ENCODE measurements at places on chromosomes 12 and 14.
A peak's percentile ranks its signal among the peaks of the same experiment; 100 is the strongest.

- DNase-seq: no peak
These were observed 44.0 kb downstream of the KCNK13 start for GRCh38 chr14:90105756-90106155.

GRCh38 chr14:61609884-61610283 lies 85.4 kb upstream of the HIF1A start:
- no peak for DNase-seq

DNA sequence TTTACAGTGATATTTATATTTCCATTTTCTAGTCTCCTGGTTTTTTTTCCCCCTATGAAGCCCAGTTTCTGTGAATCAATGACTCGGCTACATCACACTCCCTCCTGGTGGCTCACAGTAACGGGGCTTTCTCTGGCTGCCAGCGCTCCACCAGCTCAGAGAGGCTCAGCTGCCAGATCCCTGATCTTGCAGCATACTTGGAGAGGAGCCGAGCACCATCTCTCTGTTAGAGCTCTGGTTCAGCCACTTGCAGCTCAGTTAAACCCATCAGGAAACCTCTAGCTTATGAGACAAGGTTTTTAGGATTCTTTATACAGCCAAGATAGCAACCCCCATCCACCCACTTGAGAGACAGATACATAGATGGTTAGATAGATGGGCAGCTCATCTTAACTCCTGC lies 74.6 kb downstream of the CIT start:
- DNase-seq: peak; percentile 53

GRCh38 chr12:113151655-113152054 lies 2.1 kb downstream of the CFAP73 start:
- DNase-seq: no peak

- no peak for DNase-seq
These were observed 59.2 kb downstream of the ZNF641 start for GRCh38 chr12:48291511-48291910.

GRCh38 chr12:47449797-47450196 lies 256.0 kb downstream of the RPAP3 start:
- no peak for DNase-seq

GRCh38 chr12:102966200-102966863 lies 8.9 kb downstream of the ASCL1 start:
- no peak for DNase-seq

GRCh38 chr12:24044941-24045703 lies 95.7 kb upstream of the SOX5 start:
- no peak for DNase-seq

DNA sequence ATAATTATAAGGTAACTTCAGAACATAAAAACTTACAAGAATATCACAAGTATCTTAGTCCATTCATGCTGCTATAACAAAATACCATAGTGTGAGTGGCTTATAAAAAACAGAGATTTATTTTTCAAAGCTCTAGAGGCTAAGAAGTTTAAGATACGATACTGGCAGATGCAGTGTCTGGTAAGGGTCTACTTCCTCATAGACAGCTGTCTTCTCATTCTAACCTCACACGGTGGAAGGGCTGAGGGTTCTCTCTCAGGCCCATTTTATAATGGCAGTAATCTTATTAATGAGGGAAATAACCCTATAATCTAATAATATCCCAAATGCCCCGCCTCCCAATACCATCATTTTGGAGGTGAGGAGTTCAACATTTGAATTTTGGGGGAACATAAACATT lies 23.7 kb upstream of the OSBPL8 start:
- no peak for DNase-seq

DNA sequence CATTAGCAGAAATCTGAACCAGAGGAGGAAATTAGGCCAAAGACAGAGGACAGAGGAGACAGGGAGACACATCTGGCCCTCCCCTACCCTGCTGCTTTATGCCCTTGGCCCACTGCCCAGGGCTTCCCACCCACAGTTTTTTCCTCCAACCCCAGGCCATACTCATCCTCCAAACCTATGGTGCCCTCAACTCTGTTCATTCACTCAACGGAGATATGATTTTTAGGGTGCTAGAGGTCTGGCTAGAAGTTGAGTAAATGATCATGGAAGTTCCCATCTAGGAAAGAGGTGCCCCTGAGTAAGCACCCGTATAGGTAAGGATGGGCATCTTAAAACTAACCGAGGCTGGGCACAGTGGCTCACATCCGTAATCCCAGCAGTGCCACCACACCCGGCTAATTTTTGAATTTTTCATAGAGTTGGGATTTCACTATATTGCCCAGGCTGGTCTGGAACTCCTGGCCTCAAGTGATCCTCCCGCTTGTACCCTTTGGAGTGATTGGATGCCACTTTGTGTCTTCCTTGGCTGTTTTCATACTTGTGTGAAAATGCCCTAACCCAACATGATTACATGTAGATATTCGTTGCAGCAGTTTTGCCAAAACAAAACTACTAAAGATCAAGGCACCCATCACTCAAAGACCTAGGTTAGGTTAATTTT lies 4.4 kb downstream of the KRT18 start:
- no peak for DNase-seq

DNA sequence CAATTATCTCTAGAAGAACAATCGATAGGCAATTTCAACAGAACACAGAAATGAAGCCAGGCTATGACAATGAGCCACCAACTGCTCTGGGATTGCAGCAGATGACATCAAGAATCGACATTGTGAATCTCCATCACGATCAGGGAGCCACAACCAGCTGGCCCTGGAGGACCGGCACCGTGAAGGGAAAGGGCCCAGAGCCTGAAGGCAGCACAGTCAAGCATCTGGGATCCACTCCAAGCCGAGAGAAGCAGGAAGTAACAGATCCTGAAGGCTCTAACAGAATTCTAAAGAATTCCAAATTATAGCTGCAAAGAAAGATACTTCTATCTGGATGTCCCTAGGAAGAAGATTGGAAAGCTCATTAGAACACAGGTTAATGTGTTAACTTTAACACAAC lies 61.0 kb downstream of the LRRC74A start:
- DNase-seq: no peak

DNA sequence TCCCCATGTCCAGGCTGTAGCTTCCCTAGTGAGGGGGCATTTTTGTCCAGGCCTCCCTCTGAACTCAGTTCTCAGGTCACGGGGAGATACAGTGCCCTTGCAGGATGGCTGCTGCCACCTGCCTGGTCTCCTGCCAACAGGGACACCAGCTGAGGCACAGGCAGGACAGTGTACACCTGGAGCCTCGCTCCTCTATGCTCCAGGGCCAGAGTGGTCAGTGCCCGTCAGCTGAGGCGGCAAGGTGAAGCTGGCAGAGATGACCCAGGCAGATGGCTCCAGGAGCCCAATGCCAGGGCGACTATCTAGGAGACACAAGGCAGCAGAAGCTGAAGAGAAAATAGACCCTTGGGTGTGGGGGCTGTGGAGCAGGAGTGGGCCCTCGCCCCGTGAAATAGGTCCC lies 12.6 kb downstream of the TUBA1C start:
- no peak for DNase-seq

GRCh38 chr14:105439710-105440553 lies 20.3 kb downstream of the MTA1 start:
- DNase-seq: no peak

- no peak for DNase-seq
These were observed 64.5 kb downstream of the CRADD start for GRCh38 chr12:93741659-93742109.

DNA sequence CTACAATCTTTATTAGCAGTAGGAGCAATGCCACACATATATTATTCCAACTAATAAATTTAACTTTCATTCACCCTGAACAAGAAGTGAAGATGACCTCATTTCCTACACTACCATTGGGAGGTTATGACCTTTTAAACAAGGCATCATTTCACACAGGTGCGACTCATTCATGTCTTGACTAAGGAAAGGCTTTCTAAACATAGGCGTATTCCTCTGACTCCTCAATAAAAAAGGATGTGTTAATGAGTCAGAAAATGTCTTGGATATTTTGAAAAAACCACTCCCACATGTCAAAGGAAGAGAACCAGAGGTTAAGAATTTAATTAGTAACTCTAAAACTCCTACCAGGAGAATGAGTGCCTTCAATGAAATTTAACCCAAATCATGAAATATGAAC lies 115.2 kb downstream of the PRICKLE1 start:
- no peak for DNase-seq

GRCh38 chr14:104107101-104107581 lies 21.6 kb downstream of the ASPG start:
- DNase-seq: no peak

- DNase-seq: no peak
These were observed 6.2 kb downstream of the GPR19 start for GRCh38 chr12:12689647-12690300.

DNA sequence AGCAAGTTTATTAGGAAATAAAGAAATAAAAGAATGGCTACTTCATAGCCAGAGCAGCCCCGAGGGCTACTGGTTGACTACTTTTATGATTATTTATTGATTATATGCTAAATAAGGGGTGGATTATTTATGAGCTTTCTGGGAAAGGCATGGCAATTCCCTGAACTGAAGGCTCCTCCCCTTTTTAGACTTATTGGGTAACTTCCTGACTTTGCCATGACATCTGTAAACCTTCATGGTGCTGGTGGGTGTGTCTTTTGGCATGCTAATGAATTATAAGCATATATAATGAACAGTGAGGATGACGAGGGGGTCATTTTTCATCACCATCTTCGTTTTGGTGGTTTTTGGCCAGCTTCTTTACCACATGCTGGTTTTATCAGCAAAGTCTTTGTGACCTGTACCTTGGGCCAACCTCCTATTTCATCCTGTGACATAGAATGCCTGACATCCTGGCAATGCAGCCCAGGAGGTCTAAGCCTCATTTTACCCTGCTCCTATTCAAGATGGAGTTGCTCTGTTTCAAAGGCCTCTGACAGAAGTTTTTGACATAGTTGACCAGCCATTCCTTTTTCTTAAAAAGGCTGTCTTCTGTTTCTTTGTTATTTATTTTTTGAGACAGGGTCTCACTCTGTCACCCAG lies 11.1 kb upstream of the PTGES3 start:
- no peak for DNase-seq

DNA sequence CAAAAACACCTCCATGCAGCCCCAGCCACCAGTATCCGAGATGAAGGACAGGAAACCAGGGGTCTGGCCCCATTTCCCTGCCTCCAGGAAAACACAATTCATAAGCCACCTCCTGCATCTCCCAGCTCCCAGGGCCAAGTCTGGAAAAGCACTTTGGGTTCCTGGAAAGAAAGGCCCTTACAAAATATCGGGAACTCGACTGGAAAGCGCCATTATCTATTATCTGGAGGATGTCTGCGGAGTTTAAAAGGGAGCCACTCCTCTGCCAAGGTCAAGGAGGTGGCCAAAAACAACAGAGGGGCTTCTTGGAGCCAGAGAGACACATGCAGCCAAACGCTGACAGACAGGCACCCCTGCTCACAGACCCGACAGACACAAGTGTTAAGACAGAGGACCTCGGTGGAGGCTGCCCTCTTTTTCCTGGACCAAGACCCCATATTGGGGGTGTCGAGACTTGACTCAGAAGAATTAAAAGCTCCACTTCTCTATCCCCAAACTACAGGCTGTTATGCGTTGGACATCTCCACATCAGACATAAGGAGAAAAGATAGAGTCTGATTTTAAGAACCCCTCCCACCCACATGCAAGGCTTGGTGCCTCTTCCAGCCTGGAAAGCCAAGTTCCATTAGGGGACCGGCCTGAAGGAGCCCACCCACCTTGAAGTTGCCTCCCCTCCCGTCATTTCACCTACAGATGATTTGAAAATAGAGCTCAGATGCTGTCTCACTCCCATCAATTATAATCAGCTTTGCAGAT lies 9.6 kb downstream of the ACTN1 start:
- DNase-seq: no peak

- DNase-seq: no peak
These were observed 8.1 kb upstream of the RNF34 start for GRCh38 chr12:121391619-121392324.

DNA sequence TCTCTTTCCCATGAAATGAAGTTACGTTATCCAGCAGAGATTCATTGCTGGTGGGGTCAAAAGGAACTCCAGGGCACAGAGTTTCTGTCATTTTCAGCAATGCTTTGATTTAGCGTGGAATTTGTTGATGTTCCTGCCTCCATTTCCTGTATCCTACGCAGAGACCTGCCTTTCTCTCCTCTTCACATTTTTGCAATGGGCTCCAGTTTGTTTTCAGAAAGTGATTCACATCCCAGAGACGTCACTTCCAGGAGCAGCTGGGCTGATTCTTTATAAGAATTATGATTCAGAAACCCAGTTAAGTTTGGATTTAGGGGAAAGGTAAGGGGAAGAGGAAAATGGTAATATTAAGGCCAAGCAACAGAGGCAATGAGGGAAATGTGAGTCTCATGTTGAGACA lies 11.6 kb downstream of the RNASE10 start:
- DNase-seq: no peak

- no peak for DNase-seq
These were observed 48.8 kb downstream of the A2M start for GRCh38 chr12:9066755-9067423.

DNA sequence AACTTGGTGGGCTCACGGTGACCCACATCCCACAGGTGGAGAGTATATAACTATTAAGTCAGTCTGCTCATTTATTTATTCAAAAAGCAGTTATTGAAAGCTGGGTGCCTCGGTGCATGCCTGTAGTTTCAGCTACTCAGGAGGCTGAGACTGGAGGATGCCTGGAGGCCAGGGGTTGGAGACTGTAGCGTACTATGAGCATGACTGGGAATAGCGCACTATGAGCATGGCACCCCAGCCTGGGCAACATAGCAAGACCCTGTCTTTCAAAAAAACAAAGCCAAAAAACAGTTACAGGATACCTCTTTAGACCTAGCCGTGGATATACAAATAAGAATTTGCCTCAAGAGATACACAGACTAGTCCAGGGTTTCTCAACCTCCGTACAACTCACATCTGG lies 139.8 kb downstream of the ZFP36L1 start:
- DNase-seq: no peak

DNA sequence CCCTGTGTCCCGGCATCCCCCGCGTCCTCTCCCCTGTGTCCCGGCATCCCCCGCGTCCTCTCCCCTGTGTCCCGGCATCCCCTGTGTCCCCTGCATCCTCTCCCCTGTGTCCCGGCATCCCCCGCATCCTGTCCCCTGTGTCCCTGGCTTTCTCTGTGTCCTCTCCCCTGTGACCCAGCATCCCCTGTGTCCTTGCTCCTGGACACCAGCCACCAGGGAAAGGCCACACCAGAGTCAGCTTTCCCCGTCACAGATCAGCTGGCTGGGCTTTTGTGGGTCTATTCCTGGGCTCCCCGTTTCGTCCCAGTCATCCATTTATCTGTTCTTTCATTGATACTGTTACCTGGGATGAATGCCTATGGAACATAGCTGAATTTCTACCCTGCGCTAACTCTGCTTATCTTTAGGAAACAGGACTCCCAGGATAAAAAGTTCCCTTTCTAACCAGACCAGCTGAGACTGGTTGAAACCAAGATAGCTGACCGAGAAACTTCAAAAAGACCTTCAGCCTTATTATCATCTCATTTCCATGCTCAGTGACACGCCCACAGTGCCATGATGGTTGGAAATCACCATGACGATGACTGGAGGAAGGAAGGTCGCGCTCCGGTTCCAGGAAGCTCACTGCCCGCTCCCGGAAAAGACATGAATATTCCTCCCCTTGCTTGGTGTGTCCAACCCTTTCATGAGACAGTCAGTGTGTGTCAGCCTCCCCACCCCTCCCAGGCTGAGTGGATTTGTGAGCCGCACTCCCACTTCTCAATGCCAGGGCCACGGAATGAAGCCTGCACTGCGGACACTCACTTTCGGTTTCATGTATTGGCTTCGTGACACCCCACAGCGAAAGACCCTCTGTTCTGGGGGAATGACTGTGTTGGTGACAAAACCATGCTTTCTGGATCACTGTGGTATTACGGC lies 276.4 kb upstream of the SFSWAP start:
- no peak for DNase-seq
